ENCODE measurements at places on chromosomes 1 and 21.

- no peak for DNase-seq
These were observed 132.7 kb upstream of the FOXD3 start for GRCh38 chr1:63189677-63190076.

DNA sequence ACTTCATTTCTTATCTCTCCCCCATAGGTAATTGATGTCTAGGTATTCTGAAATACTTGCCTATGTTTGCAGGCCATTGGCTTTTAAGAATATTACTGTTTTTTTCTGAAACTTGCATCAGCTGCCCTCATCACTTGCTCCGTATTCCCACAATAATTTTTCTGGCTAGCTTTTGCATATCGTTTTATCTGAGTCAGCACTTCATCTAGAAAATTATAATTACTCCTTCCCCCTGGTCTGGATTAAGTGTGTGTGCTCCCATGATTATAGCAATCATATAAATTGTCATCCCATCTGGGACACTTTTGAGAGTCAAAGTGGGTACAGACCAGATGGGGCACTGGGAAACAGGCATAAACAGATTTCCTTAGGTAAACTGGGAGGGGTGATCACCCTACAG, 583.2 kb upstream of the B3GALT2 start:
- no peak for DNase-seq

- no peak for DNase-seq
These were observed 11.9 kb upstream of the TMEM61 start for GRCh38 chr1:54968551-54968950.

- no peak for DNase-seq
These were observed 227.9 kb downstream of the DYRK1A start for GRCh38 chr21:37594472-37594951.

- no peak for DNase-seq
These were observed 68.8 kb upstream of the WDR26 start for GRCh38 chr1:224503161-224504118.

DNA sequence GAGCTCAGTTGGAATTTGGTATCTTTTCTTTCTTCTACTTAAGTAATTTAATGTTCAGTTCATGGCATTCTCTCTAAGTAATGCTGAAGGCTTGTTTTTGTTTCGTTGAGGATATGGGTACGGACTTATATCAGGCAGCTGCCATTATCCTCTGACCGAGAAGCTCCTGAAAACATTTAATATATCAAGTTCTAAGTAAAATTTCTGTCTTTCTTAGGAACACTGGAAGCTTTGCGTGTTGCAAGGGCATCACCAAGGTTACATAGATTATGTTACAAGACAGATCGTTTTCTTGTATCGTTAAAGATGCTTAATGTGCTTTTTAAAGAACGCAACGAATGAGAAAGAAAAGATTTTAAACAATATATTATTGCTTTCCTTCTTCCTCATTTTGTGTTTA, 1.0 kb upstream of the GALNT2 start:
- DNase-seq = no peak

- DNase-seq = no peak
These were observed 67.5 kb downstream of the RGL1 start for GRCh38 chr1:183872403-183872802.

GRCh38 chr21:30349572-30349971, 1.2 kb upstream of the KRTAP23-1 start:
- DNase-seq = no peak

DNA sequence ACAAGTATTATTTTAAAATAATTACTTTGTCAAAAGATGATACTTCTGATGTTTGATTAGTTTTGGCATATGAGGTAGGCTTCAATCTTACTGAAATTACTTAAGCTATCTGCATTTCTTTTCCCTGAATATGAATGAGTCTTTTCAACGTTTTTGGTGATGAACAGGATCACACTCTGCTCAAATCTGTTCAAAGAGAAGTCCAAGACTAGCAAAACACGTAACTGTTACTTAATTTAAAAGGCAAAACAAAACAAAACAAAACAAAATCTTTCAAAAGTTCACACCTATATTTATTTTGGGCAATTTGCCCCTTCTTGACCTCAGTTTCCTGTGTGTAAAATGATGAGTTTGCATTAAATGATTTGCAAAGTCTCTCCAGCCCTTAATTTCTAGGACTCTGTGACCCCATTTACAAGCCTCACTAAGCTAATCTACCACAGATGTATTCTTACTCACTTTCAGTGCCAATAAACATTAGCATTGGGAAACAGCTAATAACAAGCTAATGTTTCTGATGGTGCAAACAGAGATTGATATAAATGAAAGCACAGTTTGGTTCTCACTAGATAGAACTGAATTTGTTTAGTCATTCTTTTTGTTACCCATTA, 865.4 kb downstream of the LTN1 start:
- no peak for DNase-seq

GRCh38 chr1:84264961-84265360, 36.5 kb upstream of the SAMD13 start:
- no peak for DNase-seq

- DNase-seq = no peak
These were observed 29.4 kb upstream of the STUM start for GRCh38 chr1:226519135-226519534.

DNA sequence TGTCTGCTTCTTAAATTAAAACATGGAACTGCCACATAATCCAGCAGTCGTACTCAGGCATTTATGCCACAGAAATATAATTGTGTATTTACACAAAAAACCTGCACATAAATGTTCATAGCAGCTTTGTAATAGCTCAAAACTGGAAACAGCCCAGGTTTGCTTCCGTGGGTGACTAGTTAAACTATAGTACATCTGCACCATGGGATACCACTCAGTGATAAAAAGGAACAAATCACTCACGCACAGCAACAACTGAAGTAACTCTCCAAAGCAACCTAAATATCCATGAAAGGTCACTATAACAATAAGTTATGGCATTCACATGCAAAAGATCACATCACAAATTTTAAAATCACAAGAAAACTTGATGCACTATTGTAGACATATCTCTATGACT, 64.4 kb downstream of the KCNT2 start:
- no peak for DNase-seq

DNA sequence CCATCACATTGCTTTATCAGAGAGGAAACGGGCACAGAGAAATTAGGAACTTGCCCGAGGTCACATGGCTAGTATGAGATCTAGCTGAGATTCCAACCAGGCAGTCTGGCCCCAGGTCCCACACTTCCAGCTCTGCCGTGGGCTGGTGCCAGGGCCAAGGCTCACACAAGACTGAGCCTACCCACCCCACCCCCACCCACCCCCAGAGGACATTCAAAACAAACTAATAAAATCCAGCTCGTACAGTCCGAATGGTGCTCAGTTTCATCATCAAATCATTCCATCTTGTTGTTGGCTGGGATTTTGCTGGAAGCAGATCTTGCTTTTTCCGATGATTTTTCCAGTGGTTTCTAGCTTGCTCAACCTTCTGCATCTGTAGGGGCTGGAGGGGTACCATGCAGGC, 27.9 kb downstream of the MATN1 start:
- no peak for DNase-seq

DNA sequence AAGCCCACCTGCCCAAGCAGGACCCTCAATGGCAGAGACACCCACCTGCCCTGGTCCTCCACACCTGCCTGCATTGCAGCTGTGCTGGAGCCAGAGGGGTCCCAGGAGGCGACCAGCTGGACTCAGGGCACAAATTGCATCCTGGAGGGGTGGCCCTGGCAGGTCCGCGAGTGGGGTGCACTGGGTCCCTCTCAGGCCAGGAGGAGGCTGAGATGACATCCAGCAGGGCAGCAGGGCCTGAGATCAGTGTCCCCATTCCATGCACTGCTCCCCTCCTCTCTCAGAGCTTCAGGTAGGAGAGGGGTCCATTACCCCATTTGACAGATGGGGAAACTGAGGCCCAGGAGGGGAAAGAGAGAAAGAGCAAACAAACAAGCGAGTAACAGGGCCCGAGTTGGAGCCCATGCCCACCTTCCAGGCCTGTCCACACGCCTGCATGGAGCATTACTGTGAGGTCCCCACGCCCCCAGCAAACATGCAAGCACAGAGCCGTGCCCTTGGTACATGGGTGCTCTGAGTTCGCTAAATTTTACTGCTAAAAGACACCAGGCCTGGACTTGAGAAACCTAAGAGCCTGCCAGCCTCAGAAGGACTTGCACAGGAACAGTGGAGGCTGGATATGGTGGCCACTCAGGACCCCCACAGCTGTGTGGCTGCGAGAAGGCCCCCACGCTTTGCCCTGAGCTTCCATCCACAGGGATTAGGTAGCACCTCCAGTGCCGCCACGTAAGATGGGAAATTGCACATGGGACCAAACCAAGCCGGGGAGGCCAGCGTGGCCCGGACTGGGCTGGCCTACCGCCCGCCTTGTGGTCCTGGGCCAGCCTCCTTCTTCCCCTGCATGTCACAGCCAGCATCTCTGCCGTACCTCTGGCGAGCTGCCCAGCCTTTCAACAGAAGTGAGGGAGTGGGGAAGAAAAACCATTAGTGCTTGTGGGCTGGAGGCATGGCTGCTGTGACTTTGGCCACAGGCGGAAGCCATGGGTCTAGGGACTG, 7.4 kb downstream of the WNT3A start:
- DNase-seq = peak; percentile 9

DNA sequence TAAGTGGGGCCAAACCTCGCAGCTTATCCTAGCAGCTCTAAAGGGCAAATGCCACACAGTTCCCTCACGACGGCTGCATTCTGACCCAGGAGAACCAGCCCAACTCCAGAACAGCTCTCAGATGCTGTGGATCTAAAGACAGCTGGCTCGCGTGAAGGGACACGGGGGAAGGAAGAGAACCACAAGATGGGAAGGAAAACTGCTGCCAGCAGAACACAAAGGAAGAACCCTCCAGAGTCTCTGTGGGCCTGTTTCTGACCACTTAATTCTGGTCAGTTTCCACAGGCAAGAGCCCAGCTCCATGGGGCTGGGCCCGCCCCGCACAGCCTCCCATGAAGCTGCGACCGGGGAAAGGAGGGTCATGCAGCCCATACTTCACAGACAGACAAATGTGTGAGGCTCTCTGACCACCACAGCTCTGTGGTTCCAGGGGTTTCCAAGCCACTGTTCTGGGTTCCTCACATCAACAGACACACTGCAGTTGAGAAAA, 61.1 kb downstream of the SLC45A1 start:
- DNase-seq = no peak

DNA sequence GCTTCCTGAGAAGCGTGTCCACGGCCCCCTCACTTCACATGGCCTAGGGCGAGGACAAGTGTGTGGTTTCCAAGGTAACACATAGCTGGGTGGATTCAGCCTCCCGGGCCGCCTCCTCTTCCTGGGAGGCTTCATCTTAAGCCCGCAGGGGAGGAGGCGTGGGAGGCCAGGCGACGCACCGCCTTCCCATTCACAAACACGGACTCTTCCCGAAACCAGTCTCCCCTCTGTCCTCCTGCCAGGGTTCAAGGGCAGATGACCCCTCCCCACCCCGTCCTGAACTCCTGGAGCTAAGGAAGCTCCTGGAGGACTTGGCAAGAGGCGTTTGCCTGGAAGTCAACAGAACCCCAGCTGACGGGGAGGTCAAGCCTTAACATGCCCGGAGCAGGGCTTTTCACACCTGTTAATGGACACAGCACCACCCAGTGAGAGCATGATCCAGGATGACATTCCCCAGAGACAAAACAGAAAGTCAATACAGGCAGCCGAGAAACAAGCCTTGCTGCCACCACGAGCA, 56.7 kb downstream of the KCNN3 start:
- no peak for DNase-seq

DNA sequence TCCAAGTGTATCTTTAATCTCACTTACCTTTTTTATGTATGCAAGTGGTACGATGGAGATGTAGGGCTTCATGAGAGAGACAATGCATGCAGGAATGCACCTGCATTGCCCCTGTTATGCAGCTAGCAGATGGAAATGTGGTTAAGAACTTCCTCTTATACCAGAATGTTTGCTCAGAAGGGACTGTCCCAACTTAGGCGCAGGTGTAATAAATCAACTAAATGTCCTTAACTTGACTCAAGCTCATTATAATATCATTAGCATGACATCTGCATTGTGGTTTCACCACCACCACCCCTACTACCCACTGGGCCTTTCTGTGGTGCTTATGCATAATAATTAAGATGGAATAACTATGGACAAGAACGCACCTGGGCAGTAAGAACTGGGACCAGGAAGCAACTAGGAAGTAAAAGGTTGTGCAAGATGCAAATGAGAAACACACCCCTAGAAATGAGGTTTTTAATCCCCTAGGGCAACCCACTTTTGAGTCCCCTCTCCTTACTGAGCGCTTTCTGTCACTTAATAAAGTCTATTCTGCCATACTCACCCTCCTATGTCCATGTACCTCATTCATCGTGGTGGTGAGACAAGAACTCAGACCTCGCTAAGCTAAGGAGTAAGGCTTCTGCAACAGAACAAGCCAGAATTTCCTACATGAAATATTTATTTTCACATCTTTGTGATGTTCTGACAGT, 1103.3 kb upstream of the B3GALT2 start:
- peak; percentile 25 for DNase-seq

DNA sequence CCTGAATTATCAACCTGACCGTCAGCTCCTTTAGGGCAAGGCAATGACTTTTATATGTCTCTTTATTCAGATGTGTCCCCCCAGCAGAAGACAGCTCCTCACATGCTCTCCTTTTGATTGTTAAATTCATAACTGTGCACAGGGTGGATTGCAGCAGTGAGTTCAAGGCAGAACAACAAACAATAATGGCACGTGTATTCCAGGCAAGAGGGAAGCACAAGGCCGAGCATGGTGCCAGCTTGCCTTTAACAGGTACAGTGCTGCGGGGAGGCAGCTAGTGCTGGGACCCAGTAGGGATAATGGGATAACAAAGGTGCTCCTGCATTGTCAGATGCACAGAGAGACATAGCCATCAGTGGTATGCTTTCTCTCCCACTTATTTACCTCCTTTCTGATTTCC, 248.4 kb downstream of the RHOU start:
- no peak for DNase-seq

GRCh38 chr21:36456729-36457414, 23.1 kb downstream of the CLDN14 start:
- DNase-seq = no peak

DNA sequence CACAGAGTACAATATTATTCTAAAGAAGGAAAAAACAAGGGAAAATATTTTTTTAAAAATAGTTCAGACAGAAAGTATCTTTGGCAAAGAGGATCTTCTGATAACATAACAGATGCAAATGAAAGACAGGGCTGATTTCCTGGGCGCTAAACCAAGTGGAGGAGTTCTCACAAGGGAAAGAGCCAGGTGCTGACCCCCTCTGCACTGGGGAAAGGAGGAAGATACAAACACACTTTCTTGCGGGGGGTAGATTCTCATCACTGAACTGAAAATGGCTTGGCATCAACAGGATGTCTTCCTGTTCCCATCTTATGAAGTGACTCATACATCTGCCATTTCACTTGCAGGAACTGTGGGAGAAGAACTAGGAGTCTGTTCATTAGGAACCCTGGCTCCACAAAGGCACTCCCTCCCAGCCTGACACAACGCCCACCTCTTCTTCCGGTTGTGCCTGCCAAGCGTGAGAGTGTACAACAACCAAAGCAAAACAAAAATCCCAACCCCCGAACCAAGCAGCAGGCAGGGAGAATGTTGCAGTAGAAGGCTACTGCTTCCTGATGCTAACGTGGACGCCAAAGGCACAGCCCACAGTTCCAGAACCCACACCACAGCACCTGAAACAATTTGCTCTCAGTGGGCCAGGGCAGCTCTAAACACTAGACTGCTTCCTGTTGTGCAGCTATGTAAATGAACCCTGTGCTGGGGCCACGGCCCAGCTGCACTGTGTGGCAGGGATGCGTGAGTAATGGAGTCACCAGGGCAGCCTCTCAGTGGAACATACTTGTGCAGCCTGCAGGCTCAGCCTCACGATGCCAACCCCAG, 51.0 kb downstream of the GADD45A start:
- DNase-seq = peak; percentile 31

- DNase-seq = no peak
These were observed 45.1 kb downstream of the SLC2A1 start for GRCh38 chr1:42913426-42914091.
